ENCODE measurements at places on chromosomes 5 and 9.
A peak's percentile ranks its signal among the peaks of the same experiment; 100 is the strongest.

DNA sequence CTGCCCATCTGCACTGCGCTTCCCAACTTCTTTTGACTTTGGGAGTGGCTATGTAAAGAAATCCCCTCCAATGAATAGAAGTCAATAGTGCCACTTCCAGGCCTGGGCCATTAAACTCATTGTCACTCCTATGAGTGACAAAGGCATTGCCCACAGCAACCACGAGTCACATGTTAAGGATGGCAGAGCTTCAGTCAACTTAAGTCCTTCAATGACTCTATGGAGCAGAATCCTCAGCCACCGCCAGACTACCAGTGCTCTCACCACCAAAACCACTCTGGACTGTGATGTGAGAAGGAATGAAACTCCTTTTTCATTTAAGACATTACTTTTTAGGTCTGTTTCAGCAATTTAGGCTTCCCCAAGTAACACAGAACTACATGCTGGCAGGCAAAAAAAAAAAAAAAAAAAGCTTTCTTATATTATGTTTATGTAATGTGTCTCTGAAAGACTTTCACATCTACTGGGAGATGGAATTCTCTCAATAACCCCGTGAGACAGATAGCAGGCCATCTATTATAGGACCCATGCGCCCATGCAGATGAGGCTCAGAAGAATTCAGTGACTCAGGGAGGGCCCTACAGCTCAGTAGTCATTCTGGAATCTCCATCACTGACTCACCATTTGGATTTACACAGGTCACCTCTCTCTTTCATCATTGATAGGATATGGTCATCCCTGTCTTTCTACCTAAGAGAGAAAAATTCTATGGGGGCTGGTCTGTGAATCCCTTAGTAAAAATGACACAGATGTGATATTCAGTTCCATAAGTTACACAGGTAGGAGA, 180.5 kb downstream of the CEMIP2 start:
- peak; percentile 16 for DNase-seq

GRCh38 chr5:14143546-14143840, 351 bp downstream of the TRIO start:
- no peak for DNase-seq

- DNase-seq, result no peak
These were observed 755.4 kb upstream of the CTNND2 start for GRCh38 chr5:12659686-12660085.

GRCh38 chr9:95516734-95517558, at the start of gene PTCH1:
PTCH1 (minus strand) TSS chr9:95516971.
- DNase-seq, result peak; percentile 43

DNA sequence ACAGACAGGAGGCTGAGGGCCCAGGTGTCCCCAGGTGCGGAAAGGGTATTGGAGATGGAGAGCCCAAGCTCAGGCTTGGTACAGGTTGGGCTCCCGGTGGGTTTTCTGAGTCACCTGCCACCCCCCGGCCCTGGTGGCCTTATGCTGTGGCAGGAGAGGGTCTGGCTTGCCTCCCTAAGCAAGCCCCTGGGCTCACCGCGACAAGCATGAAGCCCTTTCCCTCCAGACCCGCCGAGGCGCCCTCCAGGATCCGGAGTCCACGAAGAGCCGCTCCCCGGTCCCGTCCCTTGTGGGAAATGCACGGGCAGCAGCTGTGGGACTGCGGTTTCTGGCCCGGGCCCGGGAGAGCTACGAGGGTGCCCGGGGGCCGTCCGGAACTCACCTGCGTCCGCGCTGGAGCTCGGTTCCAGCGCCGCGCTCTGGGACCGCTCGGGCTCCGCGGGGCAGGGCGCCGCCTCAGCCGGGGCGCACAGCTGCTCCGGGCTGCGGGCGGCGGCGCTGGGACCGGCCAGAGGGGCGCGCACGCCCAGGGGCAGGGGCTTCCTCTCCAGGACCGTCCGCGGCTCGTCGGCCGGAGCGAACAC, 757 bp downstream of the SAPCD2 start:
- no peak for DNase-seq

DNA sequence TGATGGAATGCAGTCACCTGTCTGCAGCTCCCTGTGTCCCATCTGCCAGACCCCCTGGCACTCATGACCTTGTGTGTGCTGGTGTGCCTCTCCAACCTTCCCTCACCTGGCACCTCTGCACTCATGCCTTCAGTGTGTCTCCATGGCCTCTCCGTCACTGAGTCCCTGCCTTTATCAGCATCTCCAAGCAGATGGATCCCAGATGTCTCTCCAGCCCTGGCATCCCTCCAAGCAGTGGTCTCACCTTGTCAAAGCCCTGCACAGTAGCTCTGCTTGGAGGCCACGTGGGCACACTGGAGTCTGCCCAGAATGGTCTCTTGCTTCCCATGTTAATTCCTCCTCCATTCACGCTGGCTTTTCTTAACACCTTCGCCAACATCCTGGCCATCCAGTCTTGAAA, 84.8 kb downstream of the DAP start:
- DNase-seq, result no peak

DNA sequence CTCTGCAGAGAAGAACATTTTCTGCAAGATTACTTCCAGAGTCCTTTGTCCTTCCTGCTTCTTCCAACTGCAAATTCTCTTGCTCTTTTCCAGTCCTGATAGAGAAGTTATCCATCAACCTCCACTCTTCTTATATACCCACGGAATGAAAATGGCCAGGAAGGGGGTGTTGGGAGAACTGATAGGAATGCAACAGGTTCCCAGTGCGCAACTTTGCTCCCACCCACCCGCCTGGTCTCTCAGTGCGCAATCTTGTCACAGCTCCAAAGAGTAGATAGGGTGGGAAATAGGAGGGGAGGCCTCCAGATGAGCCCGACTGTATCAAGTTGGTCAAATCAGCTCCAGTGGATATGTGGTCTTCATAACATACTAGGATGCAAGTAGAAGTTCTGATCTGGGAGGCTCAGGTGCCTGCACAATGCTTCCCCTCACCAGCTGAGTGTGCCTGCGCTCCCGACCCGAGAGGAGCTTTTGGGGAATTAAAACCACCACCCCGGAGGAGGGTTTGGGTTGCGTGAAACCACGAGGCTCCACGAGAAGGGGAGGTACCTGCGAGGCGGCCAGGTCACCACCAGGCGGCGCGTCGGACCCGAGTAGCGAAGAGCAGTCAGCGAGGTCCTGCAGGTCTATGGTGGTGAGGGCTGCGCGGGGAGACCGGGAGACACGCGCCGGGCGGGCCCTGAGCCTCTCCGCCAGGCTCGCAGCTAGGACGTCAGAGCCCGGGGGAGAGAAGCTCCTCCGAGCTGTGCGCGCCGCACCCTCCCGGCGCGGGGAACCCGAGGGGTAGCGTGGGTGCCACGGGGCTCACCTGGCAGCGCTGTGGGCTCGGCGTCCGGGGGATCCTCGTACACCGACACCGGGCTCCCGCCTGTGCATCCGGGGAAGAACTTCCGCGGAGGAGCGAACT, 835 bp downstream of the MCIDAS start:
- peak; percentile 13 for DNase-seq

DNA sequence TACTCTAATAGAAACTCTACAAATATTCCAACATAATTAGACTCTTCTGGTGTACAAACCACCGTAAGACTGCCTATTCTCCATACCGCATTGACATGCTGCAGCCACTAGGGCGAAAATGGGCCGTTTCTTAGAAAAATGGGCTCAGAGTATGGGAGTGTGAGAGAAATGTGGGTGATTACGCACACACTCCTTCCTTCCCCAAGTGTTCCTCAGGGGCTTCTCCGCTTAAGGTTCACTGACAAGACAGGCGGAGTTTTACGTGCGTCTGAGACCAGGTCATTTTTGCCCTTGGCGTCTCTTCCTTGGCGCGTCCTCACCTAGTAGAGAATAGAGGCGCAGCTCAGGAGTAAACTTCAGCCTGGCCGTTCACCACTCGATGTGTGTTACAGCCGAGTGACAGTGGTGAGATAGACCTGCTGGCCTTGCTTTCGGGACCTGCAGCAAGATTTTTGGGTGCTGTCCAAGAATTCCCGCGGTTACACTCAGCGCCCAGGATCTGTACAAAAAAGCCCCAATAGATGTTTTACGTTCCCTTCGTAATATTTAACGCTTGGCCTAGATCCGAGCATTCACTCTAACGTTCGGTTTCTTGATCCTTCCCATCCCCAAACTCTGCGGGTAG, 1.8 kb upstream of the NTRK2 start:
- DNase-seq, result no peak

DNA sequence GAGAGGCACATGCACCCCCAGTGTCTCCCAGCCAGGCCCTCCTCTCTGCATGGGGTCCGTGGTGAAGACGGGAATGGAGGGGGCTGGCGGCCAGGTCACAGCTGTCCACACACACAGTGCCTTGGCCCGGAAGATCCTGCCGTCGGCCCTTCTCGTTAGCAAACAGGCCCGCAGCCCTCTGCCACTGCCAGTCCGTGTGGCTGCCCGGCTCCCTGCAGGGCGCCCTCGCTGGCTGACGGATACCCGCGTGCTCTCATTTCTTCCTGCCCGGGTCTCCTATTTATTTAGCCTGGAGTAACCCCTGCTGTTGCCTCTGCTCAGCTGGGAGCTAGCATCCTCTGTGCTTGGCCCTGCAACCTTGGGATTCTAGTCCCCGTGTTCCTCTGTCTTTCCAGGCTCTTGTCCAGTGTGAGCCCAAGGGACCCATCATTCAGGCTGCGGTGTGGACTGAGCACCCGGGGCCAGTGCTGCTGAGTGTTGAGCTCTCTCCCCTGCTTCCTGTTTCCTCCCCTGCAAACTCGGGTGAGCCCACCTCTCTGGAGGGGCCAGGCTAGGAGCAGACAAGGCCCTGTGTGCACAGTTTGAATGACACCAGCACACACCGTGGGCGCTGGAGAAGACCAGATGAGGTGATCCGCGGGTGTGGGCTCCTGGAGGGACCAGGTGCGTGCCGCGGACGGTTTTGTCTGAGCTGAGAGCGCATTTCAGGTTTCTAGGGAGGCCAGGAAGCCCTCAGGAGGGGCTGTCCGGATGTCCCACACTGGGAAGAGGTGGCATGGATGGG, 14.6 kb upstream of the RNU6ATAC start:
- peak; percentile 72 for DNase-seq

DNA sequence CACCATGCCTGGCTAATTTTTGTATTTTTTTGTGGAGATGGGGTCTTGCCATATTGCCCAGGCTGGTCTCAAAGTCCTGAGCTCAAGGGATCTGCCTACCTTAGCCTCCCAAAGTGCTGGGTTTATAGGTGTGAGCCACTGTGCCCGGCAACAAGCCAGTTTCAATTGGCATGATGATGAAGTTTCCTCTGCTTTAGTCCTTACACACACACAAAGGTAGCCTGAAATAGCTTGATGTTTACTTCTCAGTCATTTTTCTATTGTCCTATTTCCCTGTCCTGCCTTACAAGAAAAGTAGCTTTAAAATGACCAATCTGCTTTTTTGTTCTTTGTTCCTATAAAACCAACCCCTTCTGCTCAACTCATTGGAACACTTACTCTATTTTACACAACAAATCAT, 33.6 kb downstream of the PDE6A start:
- no peak for DNase-seq

GRCh38 chr5:24439465-24439864, 205.3 kb downstream of the CDH10 start:
- no peak for DNase-seq

GRCh38 chr9:124239249-124240073, 18.3 kb upstream of the NEK6 start:
- DNase-seq, result no peak

- DNase-seq, result no peak
These were observed 433.2 kb downstream of the MAT2B start for GRCh38 chr5:163938595-163938994.

- DNase-seq, result peak; percentile 36
These were observed 1.6 kb upstream of the FBXW11 start for GRCh38 chr5:172008111-172008455.

- DNase-seq, result no peak
These were observed 426.2 kb upstream of the BRINP1 start for GRCh38 chr9:119795395-119795794.
